Sigmoid colon (tissue), 7 donors: ENCODE measurements at places on chromosomes 5 and 9. TPM values are rescaled to one million over a fixed set of nuclear protein-coding genes. Genes with fewer than 3 reads are reported as not detected.

TRIM7 gene
- 0.60 TPM for polyA plus RNA-seq

PSD2 gene
- polyA plus RNA-seq: 0.10 TPM

SLC34A1 gene
- 0.04 TPM for polyA plus RNA-seq

OXCT1 gene
- polyA plus RNA-seq: 10.9 TPM

ZNG1A gene
- 33.8 TPM for polyA plus RNA-seq

DNAH5 gene
- polyA plus RNA-seq: not detected

ARID3C gene
- polyA plus RNA-seq: 0.06 TPM

DNA sequence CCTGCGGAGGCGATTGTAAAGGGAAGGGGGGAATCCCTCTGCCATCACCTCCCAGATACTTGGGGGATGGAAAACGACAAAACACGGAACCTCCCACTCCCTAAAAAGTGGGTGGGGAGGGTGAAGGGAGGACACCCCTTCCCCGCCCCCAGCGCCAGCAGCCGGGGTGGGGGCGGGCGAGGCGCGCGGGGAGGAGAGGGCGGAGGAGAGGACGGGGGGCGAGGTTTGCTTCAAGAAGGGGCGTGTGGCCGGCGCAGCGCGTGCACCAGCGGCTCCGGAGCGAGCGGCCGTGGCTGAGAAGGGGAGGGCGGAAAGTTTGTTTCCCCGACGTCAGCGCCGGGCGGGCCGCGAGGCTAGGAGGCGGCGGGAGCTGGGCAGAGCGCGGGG, at the start of gene PRRX2:
PRRX2 (plus strand) TSS at position 259 of the 387 bp plus-strand sequence. CDS start 221 bp downstream, outside the sequence.
- DNase-seq: no peak

DNA sequence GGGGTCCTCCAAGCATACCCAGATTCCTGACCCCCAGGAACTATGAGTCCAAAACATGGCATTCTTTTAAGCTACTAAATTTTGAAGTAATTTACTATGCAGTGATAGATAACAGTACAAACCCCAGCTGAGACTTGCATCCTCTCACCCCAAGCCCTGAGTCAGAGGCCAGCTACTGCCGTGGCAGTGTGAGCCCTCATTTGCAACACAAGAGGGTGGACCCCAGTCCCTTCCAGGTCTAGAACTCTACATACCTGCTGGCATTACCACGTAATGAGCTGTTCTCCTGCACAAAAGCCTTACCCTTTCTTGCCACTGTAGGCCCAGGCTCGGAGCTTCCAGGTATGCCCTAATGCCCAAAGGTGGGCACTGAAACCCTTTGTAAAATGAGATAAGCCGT, 108.6 kb upstream of the ERCC6L2 start:
- DNase-seq: no peak

DNA sequence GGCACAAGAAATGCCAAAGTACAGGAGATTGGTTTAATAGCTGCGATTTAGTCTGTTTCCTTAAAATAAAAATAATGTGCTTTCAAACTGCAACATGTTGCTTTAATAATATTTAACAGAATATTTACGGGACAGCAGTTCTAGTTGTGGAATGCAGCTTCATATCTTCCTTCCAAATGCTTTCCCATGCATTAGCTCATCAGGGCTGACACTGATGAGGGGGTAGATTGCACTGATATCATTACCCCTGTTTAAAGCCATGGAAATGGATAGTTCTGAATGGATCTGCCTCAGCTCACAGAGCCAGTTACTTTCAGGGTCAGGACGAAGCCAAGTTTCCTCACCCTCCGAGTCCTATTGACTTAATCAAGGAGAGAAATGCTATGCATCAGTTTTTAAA, 93.2 kb upstream of the OSMR start:
- no peak for DNase-seq

DNA sequence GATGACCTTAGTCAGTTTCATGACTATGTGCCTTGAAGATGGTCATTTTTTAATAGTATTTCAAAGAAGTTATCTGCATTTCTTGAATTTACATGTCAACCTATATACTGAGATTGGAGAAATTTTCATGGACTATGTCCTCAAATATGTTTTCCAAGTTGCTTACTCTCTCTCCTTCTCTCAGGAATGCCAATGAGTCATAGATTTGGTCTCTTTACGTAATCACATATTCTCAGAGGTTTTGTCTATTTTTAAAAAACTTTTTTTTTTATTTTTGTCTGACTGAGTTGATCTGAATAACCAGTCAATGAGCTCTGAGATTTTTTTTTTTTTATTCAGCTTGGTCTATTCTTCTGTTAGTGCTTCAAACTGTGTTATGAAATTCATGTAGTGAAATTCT, 374.7 kb upstream of the GRIN3A start:
- DNase-seq: no peak

DNA sequence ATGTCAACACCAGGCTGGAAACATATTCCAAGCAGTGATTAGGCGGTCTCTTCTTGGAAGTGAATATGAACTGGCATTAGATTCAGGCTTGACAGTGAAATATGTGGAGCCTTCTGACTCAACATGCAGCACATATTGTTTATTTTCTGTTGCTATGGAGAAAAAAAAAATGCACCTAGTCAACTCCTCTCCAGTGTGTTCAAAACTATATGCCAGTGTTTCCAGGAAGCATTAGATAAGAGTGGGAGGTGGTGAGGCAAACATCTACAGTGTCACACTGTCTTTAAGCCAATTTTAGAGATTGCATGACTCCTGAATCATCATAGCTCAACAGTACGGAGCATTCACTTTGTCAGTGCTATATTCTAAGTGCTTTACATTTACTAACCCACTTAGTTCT, 117.9 kb downstream of the HCN1 start:
- DNase-seq: no peak

DNA sequence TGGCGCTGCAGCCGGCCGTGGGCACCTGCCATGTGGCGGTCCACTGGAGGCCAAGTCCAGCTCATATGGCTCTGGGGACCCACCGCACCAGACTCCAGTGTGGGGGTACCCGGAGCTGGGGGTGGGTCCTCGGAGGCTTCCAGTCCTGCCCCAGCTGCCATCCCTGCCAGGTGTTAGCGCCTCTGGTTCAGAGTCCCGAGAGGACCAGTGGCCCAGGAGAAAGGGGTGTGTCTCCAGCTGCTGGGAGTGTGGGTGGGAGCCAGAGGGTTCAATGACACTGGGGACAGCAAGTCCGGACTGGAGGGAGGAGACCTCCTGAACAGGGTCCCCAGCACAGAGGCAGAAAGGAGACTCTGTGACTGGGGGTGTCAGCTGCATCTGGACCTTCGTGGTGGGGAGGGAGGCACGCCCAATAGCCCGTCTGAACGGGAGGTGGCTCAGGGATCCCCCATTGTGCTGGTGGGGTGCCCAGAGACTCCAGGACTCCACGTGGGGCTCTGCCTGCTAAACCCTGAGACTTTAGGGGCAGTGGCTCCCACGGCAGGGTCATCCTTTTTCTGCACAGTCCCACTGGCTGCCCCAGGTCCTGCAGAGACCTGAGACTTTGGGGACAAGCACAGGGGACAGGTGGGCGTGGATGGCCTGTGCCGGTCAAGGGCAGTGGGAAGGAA, 2.4 kb upstream of the AHRR start:
- DNase-seq: no peak

DNA sequence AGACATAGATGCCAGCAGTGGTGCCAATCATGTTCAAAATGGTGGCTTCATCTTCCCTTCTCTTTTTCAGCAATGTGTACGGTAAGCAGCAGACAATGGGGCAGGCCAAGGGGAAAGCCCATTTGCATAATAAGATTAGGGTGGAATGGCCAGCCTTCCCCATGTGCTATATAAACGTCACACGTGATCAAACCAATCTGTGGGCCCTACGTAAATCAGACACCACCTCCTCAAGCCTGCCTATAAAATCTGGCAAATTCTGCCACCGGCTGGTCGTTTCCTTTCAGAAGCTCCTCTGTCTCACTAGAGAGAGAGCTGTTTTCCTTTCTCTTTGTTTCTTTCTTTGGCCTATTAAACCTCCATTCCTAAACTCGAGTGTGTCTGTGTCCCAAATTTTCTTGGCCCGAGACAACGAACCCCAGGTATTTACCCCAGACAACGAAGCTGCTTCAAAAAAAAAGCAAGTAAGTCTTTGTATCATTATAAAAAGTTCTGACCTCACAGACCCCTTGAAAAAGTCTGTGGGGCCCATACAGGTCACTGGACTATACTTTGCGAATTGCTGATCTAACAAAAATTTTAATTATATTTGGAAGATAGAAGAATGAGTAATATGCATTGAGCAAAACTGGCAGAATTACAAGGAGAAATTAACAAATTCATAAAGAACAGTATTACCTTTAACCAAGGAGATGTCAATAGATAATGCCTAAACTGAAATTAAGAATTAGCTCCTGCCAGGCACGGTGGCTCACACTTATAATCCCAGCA, 15.2 kb downstream of the ZBTB5 start:
- DNase-seq: no peak

DNA sequence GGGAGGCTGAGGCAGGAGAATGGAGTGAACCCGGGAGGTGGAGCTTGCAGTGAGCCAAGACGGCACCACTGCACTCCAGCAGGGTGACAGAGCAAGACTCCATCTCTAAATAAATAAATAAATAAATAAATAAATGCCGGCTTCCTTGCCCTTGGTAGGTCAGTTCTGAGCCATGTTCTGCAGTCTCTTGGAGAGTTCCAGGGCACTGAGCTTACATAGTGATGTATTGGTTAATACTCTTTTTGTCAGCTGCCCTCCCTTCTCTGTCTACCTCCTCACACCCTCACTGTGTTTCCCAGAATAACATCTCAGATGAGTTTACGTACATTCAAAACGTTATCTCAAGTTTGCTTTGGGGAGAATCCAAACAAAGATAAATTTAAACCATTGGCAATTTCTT, 45.2 kb upstream of the FER start:
- no peak for DNase-seq

GRCh38 chr9:133402689-133403088, 15.1 kb downstream of the REXO4 start:
- no peak for DNase-seq

DNA sequence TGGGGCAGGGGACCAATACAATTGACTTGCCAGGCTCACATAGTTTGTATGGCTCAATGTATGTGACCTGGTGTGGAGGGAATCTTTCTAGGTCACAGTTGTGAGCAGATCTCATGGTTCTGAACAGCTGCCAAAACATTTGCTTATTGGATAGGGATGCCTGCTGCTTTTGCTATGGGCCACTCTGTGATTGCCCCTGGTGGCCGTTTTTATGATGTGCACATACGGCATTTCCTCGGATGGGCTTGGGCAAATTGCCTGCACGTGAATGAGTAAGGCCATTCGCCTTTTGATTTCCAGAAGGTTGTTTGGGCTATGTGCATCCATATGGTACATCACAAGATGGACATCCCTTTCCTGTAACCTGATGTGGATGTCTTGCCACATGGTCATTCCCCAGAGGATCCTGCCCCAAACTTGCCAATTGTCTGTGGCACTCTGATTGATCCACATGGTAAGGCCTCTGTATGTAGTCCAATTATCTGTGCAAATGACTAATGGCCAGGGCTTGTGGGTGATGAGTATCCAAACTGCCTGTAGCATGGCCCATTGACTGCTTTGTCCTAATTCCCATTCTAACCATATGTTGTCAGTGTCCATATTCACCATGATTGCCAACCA, 10.7 kb upstream of the SLC22A4 start:
- DNase-seq: no peak

GRCh38 chr9:3478549-3478953, 47.2 kb downstream of the RFX3 start:
- no peak for DNase-seq

DNA sequence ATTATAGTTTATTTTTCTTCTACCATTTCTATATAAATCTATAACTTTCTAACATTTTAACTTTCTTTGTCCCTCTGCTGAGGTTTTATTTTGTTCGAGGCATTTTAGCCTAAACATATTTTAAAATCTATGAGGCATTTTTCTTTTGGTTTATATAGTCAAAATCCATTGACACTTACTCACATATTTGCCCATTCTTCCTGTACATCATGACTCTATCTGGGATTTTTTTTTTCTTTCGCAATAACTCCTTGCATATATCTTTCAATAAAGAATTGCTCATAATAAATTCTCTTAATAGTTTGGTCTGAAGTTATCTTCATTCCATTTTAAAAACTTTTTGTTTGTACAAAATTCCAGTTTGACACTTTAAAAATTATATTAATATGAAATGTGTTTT, 632.3 kb downstream of the TLE4 start:
- no peak for DNase-seq

DNA sequence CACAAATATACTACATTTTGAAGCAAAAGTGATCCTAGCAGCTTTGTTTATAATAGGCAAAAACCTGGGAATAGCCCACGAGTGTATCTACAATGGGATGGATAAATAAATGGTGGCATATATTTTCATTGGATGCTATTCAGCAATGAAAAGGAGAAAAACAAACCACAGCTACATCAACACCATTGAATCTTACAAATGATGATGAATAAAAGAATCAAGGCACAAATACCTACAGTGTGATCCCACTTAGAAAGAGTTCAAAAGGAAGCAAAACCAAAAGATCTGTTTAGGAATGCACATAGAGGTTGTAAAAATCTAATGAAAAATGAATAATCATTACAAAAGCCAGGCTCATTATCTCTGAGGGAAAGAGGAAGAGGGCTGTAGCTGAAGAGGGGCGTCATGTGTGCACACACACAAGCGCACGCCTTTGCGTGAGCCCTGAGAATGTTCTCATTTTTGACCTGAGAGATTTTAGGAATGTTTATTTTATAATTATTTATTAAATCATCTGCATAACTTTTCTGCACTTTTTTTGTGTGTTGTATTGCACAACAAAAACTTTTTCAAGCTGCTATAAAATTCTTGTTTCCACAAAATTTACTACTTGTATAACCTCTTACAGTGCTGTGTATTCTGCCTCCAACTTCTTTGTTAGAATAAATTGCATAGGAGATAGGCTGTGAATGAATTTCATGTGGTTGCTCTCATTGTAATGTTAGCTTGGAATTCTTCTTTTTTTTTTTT, 5.9 kb upstream of the RHOBTB3 start:
- DNase-seq: no peak

- DNase-seq: no peak
Measured at GRCh38 chr5:15566306-15566705, 66.3 kb downstream of the FBXL7 start.

- peak; percentile 86 for DNase-seq
Measured at GRCh38 chr9:121721770-121722169, 70.3 kb downstream of the DAB2IP start.

GRCh38 chr5:148666353-148666752, 12.0 kb upstream of the HTR4 start:
- no peak for DNase-seq

GRCh38 chr9:112445196-112445595, 41.4 kb upstream of the KIAA1958 start:
- no peak for DNase-seq

GRCh38 chr5:140176031-140176387, 1.0 kb downstream of the CYSTM1 start:
- no peak for DNase-seq

GRCh38 chr5:115840873-115841272, 492 bp downstream of the ATG12 start:
- DNase-seq: no peak

GRCh38 chr5:40909723-40910122, 426 bp downstream of the C7 start:
- no peak for DNase-seq

DNA sequence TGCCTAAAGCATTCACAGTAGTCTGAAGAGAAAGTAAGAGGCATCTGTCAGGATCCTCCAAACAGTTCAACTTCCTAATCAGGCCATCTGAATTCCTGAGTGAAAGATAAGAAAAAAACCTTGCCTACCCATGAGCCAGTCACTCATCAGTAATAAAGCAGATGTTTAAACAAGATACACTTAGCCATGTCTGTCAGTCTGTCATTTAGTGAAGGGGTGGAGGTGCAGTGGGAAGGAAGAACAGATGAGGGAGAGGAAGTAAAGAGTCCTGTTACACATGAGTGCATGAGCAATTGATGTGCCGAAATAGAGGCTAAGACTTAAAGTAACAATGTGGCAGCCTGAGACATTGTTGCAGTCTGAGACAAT, 29.9 kb upstream of the DMRTA1 start:
- no peak for DNase-seq

GRCh38 chr5:36623832-36624231, 17.4 kb downstream of the SLC1A3 start:
- no peak for DNase-seq
